ENCODE measurements at places on chromosomes 3 and 15.
A peak's percentile ranks its signal among the peaks of the same experiment; 100 is the strongest.

DNA sequence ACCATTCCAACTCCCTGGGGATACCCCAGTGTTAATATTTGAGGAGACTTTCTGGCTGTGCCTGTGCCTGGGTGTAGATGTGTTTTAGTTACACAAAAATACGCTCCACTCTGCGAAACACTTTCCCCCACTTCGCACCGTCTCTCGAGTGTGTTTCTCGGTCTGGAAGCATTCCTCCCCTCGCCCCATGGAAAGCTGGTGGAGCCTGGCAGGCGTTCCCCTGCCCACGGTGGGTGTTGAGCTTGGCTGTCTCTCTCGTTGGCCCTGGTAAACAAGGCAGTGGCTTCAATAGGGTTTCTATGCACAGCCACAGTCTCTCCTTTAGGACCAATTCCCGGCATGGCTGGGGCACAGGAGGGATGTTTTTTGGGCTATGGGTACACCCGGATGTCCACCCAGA is 19.3 kb downstream of the IQSEC1 start:
- no peak for DNase-seq

DNA sequence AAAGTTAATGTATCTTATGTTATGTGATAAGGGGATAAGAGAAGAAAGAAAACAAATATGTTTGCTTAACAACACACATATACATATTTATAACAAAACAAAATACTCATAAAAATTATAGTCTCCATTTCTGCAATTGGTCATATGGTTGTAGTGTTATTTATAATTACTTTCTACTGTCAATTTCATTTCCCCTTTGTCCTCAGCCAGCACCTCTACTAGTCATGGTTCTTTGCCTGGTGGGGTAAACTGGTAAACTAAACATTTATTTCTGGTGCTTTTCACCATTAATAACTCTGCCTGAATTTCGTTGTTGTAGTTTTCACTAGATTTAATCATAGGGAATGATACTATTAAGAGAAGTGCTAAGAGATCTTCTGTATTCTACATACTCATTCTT is 88.0 kb upstream of the ALCAM start:
- no peak for DNase-seq

DNA sequence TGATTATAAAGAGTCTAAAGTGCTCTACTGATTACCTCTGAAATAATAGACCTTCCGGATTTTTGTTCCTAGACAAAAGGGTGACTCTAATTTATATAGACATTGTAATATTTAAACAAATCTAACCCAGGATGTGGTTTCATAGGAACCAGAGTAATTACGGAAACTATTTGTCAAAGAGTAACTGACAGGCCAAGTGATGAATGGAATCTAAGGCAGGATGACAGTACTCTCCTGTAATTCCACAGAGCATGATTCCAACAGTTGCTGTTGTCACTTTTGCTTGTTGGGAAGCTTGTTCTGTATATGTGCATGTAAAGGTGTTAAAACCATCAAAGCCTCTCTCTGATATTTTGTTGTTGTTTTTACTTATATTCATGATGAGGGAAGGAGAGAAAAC is 1141.0 kb downstream of the IGSF11 start:
- no peak for DNase-seq

DNA sequence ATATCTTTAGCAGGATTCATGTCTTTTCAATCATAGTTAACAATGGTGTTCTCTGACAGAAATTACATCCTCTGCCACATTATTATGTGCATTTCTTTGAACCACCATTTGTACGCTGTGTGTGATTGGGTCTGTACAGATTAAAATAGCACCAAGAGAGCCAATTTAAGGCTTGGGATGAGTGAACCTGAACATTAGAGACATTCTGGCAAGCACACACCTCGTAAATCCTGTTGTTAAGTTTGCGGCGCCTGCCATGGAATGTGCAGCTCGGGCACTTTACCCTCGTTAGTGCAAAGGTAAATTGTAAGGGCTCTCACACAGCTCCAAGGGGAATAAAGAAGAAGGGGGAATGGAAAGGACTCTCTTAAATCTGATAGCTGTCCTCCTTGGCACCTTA is 482.4 kb upstream of the DPPA4 start:
- DNase-seq: no peak

DNA sequence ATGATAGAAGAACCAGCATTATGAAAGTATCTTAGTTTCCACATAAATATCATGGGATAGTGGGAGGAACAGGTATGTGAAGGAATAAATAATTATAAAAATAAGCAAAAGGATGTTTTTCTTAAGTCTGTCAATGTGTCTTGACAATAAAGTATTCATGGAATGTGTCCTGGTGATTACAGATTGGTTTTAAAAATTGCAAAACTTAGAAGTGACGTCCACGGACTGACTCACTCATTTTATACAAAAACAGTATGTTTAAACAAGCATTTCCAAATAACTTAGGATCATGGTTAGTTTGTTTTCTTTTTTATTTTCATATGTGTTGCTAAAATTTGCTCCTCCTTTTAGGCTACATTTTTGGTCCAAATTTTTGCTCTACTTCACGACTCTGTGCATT is 687.0 kb upstream of the NECTIN3 start:
- no peak for DNase-seq

- DNase-seq: no peak
Measured at GRCh38 chr15:76135516-76135915, 75.7 kb downstream of the TMEM266 start.

GRCh38 chr3:127543441-127543840 is 47.1 kb downstream of the TPRA1 start:
- DNase-seq: no peak

DNA sequence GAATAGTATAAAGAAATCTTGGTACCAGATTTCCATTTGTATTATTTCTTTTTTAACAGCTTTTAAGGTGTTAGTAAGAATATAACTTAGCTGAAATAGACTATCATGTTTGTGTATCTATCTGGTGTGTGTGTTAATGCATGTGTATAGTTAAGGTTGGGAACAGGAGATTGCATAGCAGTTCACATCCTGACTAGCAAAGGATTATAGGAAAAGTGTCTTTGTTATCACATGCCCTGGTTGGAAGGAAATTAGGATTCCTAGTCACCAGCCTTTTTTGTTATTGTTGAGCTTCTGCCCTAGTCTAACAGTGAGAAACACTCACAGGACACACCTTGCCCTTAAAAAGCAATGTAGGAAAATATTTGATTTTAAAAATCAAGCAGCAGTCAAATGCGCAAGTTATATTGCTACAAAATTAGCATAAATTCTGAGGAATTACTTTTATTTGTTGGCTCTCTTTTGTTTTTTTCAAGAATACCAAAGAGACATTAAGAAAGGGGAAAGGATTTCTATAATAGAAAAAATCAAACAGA is 58.2 kb downstream of the SETD5 start:
- no peak for DNase-seq

GRCh38 chr3:46372492-46373359 is 2.0 kb downstream of the CCR5 start:
- no peak for DNase-seq

DNA sequence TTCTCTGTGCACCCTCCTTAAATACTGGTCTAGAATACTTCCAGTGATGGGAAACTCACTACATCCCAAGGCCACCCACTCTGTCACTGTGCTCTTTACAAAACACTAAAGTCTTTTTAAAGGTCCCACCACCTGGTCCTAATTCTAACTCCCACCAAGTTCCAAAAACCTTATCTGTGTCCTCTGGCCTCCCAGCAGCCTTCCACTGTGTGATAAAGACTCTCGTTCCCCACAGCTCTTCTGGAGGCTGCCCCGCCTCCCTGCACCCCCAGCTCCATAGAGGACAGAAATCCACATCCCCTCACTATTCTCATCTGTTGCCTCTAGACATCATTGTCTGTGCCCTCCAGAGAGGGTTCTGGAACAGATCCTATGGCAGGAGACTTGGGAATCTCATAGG is 276.4 kb downstream of the FAM43A start:
- no peak for DNase-seq

GRCh38 chr3:38460377-38461270 is 6.9 kb downstream of the ACVR2B start:
- DNase-seq: no peak

DNA sequence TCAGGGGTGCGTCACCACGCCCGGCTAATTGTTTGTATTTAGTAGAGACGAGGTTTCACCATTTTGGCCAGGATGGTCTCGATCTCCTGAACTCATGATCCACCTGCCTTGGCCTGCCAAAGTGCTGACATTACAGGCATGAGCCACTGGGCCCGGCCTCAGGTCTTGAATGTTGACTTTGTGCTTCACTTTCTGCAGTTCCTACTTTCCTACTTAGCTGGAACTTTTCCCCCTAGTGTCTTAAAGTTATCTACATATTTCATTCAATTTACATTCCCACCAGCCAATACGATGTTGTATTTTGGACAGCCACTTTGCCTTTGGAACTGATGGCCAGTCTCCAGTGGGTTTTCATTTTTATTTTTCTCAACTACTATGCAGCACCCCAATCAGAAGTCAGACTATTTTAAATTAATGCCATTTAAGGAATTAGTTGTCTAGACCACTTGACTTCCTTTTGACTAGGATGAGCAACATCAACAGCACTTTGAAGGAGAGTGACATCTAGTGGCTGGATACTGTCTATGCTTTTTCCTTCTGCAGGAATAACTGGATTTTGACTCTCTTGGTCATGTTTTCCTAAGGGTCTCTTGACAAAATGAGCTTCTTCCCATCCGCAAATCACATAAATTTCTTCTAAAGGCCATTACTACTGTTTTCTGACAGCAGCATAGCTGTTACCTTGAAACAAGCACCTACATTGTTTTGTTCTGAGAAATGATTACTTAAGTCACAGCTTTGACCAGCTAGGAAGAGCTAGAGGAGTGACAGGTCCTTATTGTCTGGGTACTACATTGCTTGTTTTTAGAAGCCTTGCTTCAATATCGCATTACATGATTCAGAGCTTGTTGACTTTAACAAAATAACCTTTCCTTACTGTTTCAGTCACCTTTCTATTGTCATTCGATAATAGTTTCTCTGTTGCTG is 140.2 kb downstream of the ITPR1 start:
- DNase-seq: no peak

DNA sequence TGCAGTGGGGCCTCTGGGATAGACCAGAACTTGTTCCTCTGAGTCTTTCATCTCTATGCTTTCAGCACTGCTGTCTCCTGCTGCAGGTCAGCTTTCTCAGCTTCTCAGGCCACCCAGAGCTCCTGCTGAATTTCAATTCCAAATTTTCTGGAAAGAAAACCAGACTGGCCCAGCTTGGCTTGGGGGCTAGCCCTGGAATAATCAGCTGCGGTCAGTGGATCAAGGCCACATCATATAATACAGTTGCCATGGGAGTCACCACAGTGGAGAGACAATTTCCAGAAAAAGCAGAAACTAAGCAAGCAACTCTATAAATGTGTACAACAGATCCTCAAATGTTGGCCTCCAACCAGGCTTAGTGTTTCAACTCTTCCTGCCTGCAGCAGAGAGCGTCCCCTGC is 91.1 kb upstream of the SLC24A5 start:
- DNase-seq: no peak

- DNase-seq: no peak
Measured at GRCh38 chr15:82570721-82571508, 30.7 kb upstream of the RPS17 start.

- no peak for DNase-seq
Measured at GRCh38 chr15:44250566-44251205, 37.8 kb upstream of the GOLM2 start.

- DNase-seq: no peak
Measured at GRCh38 chr15:75032395-75032794, 9.0 kb downstream of the PPCDC start.

DNA sequence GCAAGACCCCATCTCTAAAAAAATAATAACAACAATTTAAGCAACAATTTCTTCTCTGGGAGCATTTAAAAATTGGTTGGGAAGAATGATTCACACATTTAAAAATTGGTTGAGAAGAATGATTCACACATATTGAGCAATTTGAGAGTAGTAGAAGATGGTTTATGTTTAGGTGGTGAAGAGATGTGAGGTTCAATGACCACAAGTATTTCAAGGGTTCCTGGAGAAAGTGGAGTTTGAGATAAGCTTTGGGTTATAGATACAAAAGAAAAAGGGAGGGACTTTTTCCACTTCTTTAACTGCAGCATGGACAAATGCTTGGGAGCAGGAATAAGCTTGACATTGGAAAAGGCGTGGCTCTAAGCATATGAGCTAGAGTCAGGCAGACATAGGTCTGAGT is 145.7 kb upstream of the NPHP3 start:
- no peak for DNase-seq

GRCh38 chr3:59772416-59773408 is 722.9 kb upstream of the CFAP20DC start:
- no peak for DNase-seq

DNA sequence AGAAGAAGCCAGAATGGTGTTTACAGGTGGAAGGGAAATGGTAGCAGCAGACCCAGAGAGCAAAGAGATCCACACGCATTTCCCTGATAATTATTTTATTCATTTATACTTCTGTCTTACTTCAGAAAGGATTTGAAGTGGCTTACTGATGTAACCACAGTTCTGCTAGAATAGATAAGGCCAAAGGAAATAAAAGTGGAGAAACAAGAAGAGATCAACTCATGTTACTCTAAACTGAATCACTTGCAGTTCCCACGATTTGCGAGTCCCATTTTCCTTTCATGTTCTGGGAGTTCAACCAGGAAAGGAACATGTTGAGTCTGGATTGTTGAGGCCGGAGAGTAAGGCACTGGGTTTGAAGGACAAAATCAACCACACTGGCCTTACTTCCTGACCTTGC is 151.8 kb downstream of the MYRIP start:
- DNase-seq: no peak

- no peak for DNase-seq
Measured at GRCh38 chr15:68192804-68193486, 12.2 kb downstream of the CALML4 start.

GRCh38 chr15:42404461-42405235 is 45.3 kb downstream of the CAPN3 start:
- peak; percentile 33 for DNase-seq

DNA sequence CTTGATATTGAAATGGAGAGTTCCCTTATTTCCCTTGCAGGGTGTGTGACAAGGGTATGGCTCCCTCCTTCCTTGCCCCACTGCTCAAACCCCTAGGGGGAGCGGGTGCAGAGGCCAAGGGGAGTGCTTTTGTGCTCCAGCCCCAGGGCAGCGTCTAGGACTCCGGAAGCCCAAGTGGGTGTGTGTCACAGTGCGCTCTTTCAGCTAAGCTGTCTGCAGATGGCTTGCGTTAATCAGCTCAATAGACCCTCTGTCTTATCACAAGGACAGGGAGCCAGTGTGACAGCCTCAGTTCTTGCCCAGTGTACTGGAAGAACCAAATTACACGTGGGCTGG is 523.6 kb upstream of the LMCD1 start:
- DNase-seq: no peak

- no peak for DNase-seq
Measured at GRCh38 chr3:99842826-99843589, 25.3 kb downstream of the CMSS1 start.

DNA sequence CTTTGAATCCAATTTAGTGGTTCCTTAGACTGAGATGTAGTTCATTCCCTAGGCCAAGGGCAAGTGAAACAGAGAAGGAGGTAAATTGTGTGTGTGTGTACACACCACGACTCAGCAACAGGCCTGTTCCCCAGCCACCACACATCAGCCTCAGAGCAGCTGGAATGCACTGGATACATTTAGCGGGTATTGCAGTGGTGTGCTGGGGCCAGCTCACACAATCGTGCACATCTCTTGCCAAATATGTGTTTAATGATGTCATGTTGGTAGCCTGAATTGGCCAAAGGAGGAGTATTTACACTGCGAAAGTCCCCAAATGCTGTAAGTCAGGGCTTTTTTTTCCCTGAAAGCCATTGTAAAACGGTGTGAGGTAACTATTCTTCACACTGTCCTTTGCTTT is 82.3 kb downstream of the RBPMS2 start:
- no peak for DNase-seq

GRCh38 chr3:40714771-40715345 is 190.1 kb downstream of the ZNF621 start:
- no peak for DNase-seq
